MCF 10A (cell line): ENCODE measurements at places on chromosomes 3 and 15.

DNA sequence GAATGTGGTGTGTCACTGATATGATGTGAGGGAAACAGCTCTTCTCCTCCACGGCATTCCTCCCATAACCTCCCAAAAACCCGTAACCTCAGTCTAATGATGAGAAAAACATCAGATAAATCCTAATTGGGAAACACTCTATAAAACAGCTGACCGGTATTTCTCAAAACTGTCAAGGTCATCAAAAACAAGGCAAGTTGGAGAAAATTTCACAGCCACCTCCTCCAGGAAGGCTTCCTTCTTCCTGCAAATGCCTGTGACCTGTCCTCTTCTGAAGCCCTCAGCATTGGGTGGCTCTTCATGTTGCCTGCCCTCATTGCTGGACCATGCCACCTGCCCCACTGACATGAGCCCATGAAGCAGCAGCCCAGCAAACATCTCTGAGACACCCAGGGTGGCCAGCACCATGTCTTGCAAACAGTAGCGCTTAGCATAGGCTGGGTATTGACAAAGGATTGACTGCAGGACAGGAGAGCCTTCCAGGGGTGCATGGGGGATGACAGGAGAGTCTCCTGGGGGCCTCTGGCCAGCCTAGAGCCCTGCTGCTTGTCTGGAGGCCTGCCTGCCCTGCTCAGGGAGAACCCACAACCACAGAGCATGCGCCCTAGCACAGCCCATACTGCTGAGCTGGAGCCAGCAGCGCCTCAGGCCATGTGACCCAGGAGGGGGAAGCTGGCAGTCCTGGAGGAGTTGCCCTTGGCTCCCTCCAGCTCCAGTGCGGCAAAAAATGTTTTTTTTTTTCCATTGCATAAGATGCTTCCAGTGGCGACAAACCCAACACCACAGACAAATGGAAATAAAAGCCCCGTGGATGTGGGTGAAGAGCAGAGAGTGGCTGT is 49.7 kb downstream of the XXYLT1 start:
- H3K4me1 ChIP-seq: peaks cover 9% of the 10 kb centered on the region
- no peak for DNase-seq
- H3K27me3 ChIP-seq: no peaks in the 10 kb centered on the region
- peak overlapping the region; percentile 31 for H3K27ac ChIP-seq
- no peak overlapping the region for H3K4me3 ChIP-seq

DNA sequence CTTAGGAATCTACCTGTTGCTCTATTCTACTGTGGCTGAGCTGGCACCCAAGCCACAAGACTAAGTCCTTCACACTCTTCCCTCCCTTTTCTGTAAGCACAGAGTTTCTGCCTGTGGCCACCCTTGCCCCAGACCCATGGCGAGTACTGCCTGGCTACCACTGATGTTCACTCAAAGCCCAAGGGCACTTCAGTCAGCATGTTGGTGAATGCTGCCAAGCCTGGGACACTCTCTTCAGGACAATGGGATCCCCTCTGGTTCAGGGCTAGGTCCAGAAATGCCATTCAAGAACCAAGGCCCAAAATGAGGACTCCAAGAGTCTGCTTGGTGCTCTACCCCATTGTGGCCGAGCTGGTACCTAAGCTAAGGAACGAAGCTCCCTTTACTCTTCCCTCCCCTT is 184.2 kb downstream of the FGF12 start:
- H3K4me1 ChIP-seq: no peaks in the 10 kb centered on the region
- H3K36me3 ChIP-seq: no peaks in the 10 kb centered on the region
- H3K27me3 ChIP-seq: peaks cover 86% of the 10 kb centered on the region
- no peak overlapping the region for H3K27ac ChIP-seq

GRCh38 chr15:31214158-31214863 is 112.3 kb upstream of the KLF13 start:
- H3K4me1 ChIP-seq: peaks cover 16% of the 10 kb centered on the region
- H3K4me3 ChIP-seq: peak overlapping the region; percentile 68
- H3K36me3 ChIP-seq: no peaks in the 10 kb centered on the region

- peak; percentile 30 for DNase-seq
- H3K27me3 ChIP-seq: peaks cover 86% of the 10 kb centered on the region
- no peaks in the 10 kb centered on the region for H3K4me1 ChIP-seq
- H3K4me3 ChIP-seq: no peak overlapping the region
- no peak overlapping the region for H3K27ac ChIP-seq
These were observed 928 bp downstream of the ANKRD34C start for GRCh38 chr15:79283252-79284048.
